ENCODE measurements at places on chromosomes 4 and X.
A peak's percentile ranks its signal among the peaks of the same experiment; 100 is the strongest.

DNA sequence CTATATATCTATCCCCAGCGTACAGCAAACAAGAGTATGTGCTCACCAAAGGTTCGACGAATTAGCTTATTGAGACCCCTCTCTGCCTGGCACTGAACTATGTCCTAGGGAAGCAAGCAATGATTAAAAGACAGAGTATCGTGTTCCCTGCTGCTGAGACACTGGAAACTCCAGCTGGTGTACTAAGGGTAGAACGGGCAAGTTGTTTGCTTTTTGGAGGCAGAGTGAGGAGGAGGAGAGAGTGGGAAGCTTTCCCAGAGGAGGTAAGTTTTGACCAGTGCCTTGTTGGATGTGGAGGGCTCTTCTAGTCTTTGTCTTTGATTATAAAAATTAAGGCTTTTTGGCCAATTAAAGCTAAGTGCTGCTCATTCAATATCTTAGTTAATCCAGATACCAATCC is 61.7 kb downstream of the PJA1 start:
- no peak for DNase-seq

GRCh38 chrX:69131886-69132285 is 33.4 kb downstream of the PJA1 start:
- DNase-seq, result no peak

GRCh38 chr4:185464887-185465286 is 6.6 kb downstream of the CCDC110 start:
- no peak for DNase-seq

DNA sequence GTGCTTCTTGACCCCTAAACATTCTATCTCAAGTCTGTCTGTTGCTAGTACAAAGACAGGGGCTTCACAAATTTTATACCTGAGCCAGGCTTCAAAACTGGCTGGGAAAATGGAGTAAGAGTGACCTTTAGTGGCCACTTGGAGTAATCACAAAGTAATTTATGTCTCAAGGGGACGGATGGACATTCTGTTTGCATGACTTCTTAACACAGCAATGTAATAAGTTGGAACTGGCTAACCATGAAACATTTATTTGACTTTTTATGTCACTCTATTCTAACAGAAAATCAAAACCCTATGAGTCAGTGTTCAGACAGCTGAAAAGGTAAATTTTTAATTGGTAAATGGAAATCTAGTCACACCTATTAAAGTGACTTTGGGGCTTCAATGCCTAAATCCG is 600.6 kb downstream of the ANKRD50 start:
- peak; percentile 2 for DNase-seq

DNA sequence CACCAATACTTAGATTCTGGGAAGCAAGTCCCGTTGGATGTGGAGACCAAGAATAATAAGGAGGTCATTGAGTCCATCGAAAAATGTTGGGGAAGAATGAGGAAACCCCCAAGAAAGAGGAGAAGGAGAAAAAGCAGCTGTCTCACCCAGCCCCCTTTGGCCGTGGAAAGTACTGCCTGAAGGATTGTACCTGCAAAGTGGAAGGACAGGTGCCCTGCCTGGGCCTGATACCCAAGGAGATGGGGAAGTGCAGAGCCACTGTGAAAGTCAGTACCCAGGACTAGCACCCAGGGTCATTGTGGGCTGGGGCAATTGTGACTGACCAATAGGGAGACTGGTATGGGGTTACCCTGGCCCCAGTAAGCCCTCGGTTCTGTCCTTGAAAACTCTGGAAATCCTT is 13.8 kb upstream of the CFAP299 start:
- DNase-seq, result no peak

Data from activated CD4-positive, alpha-beta T cell treated with anti-CD3 and anti-CD28 coated beads, Interleukin-2, amount 50 U/mL, for 16 hours (primary cell).